ENCODE measurements at places on chromosomes 12 and 14.

DNA sequence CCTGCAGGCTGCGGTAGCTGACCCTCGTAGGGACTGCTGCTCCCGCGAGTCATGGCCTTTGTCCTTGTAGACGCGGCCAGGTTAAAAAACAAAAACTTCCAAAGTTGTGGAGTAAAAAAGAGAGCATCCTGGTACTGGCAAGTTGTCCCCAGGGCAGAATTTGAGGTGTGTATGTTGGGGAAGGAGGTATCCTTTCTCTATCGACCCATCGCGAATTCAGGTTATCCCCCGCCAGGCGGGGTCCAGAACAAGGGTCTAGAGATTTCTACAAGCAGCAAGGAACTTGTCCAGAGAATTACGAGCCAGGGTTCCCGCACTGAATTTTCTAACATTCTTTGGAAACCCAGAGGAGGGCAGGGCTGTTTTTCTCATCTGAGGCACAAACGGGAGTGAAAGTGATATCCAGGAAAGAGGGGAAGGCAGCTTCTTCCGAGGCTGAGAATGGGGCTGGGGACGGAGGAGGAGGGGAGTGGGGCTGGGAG lies 16.3 kb downstream of the TBX3 start:
- no peak for DNase-seq

GRCh38 chr12:14272956-14273912 lies 92.2 kb upstream of the ATF7IP start:
- no peak for DNase-seq

- no peak for DNase-seq
Observed at GRCh38 chr12:51890133-51890464, 2.2 kb downstream of the ANKRD33 start.

DNA sequence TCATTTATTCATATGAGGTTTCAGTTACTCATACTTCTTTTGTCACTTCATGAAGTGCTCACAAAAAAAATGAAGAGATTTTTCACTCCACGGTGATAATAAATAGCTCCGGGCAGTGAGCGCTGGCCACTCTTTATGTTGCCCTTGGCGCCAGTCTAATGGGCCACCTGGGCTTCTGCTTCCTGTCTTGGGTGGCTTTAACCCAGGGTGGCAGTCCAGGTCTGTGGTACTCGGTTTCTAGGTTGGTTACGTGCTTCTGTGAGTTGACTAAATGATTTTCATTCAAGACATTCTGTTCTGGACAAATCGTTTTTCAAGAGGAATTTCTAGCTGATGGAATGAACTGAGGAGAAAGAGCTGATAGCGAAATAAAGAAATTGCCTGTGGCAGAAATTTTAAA lies 34.6 kb upstream of the NID2 start:
- no peak for DNase-seq

DNA sequence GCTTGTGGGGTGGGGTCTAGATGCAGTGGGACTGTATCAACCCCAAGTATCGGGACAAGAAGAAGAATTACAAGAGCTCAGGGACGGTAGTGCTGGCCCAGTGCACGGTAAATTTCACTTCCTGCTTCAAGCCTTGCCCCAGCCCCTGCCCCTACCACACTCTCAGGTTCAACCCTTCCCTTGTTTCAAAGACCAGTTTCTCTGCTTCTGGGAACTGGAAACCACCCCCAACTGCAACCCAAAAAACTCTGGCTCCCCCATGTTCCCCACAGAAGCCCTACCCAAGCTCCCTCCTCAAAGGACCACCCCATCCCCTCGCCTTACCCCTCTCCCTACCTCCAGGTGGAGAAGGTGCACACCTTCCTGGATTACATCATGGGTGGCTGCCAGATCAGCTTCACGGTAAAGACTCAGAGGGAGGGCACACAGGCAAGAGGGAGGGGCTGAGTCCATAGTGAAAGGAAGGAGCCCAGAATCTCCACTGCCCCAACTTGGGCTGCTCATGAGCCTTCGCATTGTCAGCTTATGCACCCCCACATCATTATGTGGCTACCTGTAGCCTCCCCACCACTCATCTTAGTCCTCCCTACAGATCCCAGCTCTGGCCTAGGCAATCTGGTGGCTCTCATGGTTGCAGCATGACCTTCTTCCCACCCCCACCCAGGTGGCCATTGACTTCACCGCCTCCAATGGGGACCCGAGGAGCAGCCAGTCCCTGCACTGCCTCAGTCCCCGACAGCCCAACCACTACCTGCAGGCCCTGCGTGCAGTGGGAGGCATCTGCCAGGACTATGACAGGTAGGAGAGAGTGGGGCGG lies 4.3 kb downstream of the CPNE6 start:
- DNase-seq = no peak

DNA sequence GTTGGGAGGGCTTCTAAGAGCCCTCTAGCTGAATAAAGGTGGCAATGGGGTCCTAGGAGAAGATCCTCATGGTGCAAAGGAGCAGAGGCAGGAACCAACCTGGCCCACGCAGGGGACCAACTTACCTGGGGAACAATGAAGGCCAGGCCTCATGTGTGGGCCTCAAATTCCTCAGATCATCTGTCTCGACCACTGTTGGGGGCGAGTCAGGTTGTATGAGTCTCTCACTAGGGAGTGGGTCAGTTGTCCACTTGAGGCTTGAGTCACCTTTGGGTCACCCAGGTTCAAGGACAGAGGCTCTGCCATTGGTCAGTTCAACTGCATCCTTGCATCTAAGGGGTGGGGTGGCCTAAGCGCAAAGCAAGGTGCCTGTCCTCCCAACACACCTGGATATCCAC lies 43.7 kb upstream of the BDKRB2 start:
- no peak for DNase-seq

- no peak for DNase-seq
Observed at GRCh38 chr12:126994599-126994998, 1272.4 kb upstream of the TMEM132C start.

All from uterus (tissue), 4 donors.